ENCODE measurements at places on chromosomes 6 and 20. TPM values are rescaled to one million over a fixed set of nuclear protein-coding genes. Genes with fewer than 3 reads are reported as not detected.

Gene KCNK15
- not detected for total RNA-seq

Gene MOG
- not detected for total RNA-seq

Gene SRXN1
- total RNA-seq: 142 TPM

Gene PIM1
- 20.7 TPM for total RNA-seq

Gene EIF2S2
- total RNA-seq: 203 TPM

DNA sequence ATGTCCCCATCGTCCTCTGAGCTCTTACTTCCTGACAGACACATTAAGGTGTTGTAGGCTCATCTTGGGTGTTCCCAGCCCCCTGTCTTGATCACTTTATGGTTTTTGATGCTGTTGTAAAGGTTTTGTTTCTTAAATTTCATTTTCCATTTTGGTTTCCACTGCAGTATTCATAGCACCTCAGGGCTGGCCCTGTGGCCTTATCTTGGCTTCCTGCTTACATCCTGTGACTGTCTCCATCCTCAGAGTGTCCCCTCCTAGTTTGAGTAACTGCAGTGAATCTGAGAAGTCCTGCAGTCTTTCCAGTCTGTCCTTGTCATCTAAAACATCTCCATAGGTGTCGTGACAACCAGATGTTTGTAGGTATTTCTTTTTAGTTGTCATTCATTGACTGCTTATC, 50.9 kb downstream of the JARID2 start:
- DNase-seq: no peak

DNA sequence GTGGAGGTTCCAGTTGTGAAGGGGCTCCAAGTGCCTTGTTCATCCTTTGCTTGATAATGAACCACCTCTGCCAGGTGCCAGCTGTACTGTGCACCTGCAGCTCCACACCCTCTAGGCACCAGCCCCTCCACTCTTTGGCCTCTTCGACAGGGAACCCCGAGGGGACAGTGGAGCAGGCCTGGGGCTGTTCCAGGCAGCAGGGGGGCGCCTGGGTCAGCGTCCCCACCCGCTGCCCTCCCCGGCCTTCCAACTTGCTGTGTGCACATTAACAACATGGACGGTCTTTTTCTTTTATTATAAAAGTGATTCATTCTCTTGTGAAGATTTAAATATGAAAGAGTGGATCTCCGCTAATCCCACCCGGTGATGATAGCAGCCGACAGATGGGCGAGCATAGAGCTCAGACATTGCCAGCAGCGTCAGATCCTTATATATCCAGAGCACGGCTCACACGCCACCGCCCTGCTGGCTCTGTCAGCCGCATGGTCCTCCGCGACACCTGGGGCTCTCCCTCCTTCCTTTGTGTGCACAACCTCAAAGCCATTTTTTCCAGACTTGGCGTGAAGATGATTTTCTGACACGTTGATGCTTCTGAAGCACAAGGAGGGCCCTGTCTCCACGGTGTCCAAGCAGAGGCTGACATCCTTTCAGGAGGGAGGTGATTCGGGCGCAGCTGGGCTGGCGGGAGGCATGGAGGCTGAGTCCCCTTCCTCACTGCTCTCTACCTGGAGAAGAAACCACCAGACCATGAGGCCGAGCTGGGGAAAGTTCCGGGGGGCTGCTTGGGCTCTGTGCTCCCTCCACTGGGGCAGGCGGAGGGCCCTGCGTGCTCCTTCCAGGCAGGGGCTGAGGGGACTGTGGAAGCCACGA, 22.2 kb upstream of the MRGBP start:
- DNase-seq: no peak

DNA sequence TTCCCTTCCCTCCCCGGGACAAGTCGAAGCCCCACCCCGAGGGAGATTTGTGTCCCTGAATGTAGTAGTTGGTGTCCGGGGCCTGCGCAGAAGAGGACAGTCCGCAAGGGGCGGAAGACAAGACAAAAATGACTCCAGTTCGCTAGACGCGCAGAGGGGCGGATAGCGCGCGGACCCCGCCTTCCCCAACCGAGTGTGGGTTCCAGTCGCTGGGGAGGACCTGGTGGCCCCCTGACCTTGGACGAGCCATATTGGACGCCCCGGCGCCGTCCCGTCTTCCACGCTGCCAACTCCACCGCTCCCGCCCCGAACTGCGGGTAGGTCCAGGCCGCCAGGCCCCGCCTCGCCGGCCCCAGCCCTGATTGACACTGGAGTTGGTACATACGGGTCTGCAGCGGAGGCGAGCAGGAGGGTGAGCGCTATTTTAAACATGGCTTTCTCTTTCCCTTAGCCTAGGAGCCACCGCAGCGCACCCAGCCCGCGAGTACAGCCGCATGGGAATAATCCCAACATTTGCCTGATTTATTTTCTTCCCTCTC, 802 bp downstream of the HMGN3 start:
- peak; percentile 83 for DNase-seq

GRCh38 chr6:150296890-150297289, 71.9 kb upstream of the IYD start:
- DNase-seq: no peak

- DNase-seq: no peak
These were observed 15.0 kb downstream of the IMPG1 start for GRCh38 chr6:76057469-76057868.

- peak; percentile 52 for DNase-seq
These were observed 155.5 kb downstream of the PRL start for GRCh38 chr6:22141241-22141745.

DNA sequence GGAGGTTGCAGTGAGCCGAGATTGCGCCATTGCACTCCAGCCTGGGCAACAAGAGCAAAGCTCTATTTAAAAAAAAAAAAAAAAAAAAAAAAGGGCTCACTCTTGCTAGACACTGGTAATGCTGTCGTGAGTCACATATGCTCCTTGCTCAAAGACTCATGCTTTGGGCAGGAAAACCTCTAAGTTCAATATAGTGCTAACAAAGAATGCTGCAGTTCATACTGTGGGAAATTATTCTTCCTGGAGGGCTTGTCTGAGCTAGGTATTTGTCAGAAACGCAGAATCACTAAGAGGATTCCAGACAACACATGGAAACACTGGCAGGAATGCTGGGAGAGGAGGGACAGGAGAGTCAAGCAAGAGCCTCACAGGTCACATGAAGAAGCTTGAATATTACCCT, 2.3 kb upstream of the LYRM2 start:
- no peak for DNase-seq

GRCh38 chr6:145588981-145589380, 146.3 kb downstream of the EPM2A start:
- DNase-seq: no peak

GRCh38 chr6:148263010-148263409, 79.6 kb upstream of the SASH1 start:
- DNase-seq: no peak

GRCh38 chr6:32183483-32184083, 470 bp downstream of the AGER start:
- DNase-seq: no peak

GRCh38 chr6:113736978-113737377, 120.2 kb upstream of the MARCKS start:
- no peak for DNase-seq
